ENCODE measurements at places on chromosomes 5 and 9.

DNA sequence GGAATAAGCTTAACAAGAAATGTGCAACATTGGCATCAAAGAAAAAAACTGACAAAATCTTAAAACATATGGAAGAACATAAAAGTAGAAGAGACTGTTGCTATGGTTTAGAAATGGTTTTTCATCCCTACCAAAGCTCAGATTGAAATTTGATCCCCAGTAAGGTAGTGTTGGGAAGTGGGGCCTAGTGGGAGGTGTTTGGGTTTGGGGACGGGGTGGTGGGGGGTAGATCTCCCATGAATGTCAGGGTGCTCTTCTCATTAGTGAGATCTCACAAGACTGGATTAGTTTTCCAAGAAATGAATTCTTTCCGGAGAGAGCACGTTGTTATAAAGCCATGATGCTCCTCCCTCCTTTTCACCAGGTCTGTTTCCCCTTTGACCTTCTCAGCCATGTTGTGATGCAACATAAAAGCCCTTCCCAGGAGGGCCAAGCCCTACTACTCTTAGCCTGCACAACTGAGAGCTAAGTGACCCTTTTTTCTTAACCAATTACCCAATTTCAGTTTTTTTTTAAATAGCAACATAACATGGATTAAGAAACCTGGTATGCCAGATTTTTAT lies 10.6 kb downstream of the TMEM167A start:
- no peak for DNase-seq

- no peak for DNase-seq
Measured at GRCh38 chr9:649128-650074, 192.1 kb upstream of the DMRT1 start.

GRCh38 chr5:154791535-154791934 lies 36.4 kb downstream of the LARP1 start:
- no peak for DNase-seq

DNA sequence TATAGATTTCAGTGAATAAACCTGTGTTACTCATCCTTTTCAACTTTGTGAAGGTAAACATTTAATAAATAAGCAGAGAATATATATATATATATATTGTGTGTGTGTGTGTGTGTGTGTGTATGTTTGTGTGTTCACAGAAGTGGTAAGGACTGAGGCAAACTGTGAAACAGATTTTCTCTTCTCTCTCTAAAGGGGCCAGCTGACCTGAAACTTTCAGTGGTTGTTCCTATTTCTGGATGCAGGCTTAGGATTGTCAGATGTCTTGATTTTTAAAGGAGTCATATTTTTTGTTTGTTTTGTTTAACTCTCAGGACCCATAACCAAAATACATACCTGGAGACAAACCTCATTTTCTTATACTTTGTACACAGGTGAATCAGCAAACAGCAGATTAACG lies 714.9 kb upstream of the MEF2C start:
- DNase-seq = no peak

DNA sequence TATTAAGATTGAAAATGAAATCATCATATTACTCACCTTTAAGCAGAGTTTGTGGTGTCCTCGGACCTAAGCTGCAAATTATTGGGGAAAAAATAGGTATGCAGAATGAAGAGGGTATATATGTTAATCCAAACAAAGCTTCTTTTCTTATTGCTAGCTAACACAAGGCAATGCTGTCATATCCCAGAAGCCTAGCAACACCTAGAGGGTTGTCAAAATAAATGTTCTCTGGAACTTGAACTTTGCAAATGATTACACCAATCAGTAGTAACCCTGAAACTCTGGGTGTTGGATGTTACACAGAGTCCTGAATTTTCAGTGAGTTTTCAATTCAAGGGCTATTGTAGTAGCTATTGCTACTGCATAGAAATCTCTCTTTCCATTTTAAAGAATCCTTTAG lies at the start of gene C6:
Gene C6, minus strand, starts transcription at position 193 of the 400 bp plus-strand sequence. CDS start 10,302 bp downstream, outside the sequence.
- no peak for DNase-seq

DNA sequence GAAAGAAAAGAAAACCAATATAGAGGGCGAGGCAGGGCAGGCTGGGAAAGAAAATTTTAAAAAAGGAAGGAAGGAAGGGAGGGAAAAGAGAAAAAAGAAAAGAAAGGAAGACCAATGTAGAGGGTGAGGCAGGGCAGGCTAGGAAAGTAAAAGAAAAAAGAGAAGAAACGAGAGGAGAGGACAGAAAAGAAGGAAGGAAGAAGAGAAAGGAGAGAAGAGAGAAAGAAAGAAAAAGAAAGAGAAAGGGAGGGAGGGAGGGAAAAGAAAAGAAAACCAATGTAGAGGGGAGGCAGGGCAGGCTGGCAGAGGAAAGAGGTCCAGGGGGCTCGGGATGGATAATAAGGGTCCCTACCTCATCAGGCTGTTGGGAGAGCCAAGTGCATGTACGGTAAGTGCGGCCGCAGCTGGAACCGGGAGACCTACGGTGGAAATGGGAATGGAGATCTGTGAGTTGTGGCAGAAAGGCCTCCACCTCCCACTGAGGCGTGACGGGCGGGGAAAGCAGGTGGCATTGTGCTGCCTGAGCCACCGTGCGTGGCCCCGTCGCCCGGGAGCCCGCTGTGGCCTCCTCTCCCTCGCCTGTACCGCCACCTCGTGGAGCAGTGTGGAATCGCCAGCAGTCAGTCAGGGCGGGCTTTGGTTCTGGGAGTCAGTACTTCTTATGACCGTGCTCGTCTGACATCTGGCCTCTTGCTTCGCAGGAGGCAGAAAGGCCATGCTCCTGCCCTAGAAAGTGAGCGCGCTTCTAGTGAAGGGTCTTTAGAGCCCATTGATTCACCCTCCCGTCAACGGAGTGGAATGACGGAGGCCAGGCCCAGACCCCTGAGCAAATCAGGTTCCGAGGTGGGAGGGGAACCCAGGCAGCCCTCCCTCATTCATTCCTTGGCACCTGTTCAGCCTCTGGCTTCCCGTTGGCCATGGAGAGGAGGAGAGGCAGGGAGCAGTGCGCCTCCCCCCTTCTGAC lies 10.4 kb upstream of the NHP2 start:
- peak; percentile 69 for DNase-seq

DNA sequence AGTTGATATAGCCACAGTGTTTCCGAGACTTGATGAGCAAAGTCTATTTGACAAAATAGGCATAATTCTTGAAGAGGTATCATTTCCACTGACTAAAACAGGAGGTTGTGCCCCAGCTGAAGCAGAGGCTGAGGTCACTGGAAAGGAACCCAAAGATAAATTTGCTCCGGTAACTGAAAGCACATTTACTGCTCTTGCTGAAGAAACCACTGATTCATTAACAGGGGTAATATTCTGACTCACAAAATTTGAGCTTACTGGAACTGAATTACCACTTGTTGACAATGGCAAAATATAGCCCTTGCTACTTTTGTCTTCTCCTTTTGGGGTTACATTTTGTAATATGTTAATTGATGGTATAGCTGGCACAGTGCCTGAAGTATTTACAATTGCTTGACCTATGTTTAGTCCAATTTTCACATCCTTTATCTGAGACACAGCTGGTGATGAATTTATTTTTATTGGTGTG lies 30.2 kb downstream of the MLANA start:
- no peak for DNase-seq

- no peak for DNase-seq
Measured at GRCh38 chr9:129282272-129282671, 104.2 kb upstream of the IER5L start.

- no peak for DNase-seq
Measured at GRCh38 chr9:105881021-105881420, 186.7 kb downstream of the TMEM38B start.

DNA sequence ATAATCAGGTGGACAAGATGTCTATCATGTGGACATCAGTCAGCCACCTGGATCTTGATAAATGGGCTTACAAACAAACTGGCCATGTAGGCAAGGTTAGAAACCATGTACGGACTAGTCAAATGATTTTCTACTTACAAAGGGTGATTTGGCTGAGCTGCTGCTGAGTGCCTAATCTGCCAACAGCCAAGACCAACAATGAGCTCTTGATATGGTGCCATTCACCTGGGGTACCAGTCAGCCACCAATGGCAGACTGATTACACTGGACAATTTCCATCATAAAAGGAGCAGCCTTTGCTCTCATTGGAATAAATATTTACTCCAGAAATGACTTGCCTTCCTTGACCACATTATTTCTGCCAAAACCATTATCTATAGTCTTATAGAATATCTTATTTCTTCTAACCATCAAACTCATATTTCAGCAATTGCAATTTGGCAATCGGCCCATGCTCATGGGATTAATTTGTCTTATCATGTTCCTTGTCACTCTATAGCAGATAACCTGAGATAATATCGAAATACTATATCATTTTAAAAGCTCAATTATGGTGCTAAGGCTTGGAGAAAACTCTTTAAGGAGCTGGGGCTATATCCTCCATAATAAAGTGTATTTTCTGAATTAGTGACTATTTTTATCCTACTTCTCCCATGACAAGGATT lies 135.1 kb downstream of the SLC25A46 start:
- peak; percentile 27 for DNase-seq

GRCh38 chr5:72599519-72600370 lies 92.5 kb upstream of the ZNF366 start:
- peak; percentile 21 for DNase-seq

GRCh38 chr5:14913096-14913495 lies 41.5 kb upstream of the ANKH start:
- DNase-seq = no peak

DNA sequence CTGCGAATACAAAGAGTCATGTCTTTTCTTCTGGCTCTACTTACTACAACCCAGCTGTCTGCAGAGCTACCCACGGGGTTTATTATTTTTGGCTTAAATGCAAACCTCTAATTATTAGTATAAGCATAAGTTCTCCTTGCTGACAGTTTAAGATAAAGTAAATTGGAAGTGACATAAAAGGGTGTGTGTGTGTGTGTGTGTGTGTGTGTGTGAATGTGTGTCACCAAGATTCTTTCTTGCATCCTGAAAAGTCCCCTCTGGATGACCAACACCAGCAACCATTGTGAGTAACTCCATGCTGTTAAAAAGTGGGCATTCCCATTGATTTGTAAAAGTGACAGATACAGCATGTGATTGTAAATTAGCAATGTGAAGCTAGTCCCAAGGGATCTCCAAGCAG lies 803.8 kb upstream of the ZNF608 start:
- peak; percentile 16 for DNase-seq

DNA sequence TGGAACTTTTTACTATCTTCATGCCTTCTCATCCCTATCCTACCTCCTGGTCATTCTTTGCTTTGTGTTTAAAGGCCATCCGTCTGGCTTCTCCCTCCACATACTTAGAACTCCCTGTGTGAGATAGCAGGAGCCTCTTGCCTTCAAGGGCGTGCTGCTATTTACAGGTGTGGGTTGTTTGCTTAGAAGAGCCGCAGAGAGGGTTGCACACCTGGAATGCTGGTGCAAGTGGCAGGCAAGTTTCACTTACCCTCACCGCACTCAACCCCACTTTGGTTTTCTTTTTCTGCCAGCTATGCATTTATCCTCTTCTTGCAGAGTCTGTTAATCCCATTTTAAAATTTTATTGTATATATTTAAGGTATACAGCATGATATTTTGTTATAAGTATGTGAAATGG lies 12.6 kb downstream of the SKP2 start:
- no peak for DNase-seq

DNA sequence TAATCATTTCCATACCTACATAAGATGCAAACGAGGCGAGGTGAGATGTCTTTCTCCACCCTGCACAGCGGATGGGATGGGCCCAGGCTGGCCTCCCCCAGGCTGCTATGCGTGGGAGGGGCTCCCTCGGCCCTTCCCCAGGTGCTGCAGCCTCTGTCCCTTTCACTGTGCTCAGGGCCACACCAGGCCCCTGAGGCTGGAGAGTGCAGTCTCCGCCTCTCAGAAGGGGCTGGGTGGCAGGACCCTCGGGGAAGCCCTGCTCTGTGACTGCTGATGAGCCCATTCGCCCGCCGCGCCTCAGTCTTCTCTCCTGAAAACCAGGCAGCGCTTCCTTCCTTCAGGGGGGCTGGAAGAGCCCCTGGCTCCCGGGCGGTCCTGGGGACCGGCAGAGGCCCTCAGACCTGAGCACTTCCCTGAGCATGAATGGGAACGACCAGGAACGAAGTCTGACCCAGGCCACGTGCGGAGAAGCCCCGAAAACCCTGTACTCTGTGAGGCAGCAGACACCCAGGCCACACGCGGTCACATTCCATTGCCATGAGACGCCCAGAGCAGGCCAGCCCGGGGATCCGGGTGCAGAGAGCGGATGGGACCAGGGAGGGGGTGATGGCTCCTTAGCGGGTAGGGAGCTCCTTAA lies 21.9 kb upstream of the NOTCH1 start:
- peak; percentile 85 for DNase-seq

GRCh38 chr9:93132946-93133680 lies 938 bp downstream of the NINJ1 start:
- DNase-seq = peak; percentile 44

- DNase-seq = peak; percentile 38
Measured at GRCh38 chr9:122261469-122261881, 3.2 kb downstream of the RBM18 start.

DNA sequence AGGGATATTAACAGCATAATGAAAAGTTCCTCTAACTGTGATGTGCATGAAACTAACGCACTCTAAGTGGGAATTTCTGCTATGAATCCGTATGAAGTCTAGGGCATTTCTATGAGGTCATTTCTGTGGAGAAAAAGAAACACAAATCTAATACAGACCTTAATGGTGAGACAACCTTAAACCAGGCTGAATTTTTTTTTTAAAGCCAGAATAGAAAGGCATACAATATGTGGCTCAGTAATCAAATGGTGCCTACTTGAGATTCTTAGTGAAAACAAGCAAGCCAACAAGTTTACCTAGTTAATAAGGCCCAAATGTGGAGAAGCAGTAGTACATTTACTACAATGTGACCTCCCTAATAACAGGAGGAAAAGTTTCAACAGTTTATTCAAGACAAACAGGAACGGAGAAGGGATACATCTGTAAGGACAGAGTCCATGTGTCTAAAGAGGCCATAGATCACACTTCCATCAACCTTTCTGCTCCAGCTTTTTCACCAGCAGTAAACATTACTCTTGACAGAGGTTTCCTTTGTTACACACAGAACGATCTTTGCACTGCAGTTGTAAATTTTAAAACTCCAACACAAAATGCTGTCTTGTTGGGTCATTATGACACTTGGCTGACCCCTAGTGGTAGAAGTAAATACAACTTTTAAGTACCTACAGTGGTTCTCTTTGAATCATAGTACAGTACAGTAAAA lies 26.2 kb downstream of the CARNMT1 start:
- DNase-seq = no peak

GRCh38 chr9:121424024-121424432 lies 54.0 kb upstream of the STOM start:
- DNase-seq = no peak

- no peak for DNase-seq
Measured at GRCh38 chr5:1570975-1571374, 47.2 kb upstream of the LPCAT1 start.

GRCh38 chr5:68245319-68245718 lies 29.8 kb downstream of the PIK3R1 start:
- no peak for DNase-seq

GRCh38 chr9:89225991-89226471 lies 47.4 kb upstream of the SHC3 start:
- no peak for DNase-seq

- no peak for DNase-seq
Measured at GRCh38 chr9:85523202-85523601, 218.6 kb downstream of the AGTPBP1 start.

Measured in MG63 (cell line).